ENCODE measurements at places on chromosomes 5 and 9.
A peak's percentile ranks its signal among the peaks of the same experiment; 100 is the strongest.

- DNase-seq, result no peak
Measured at GRCh38 chr9:19101203-19101602, 1.5 kb downstream of the HAUS6 start.

DNA sequence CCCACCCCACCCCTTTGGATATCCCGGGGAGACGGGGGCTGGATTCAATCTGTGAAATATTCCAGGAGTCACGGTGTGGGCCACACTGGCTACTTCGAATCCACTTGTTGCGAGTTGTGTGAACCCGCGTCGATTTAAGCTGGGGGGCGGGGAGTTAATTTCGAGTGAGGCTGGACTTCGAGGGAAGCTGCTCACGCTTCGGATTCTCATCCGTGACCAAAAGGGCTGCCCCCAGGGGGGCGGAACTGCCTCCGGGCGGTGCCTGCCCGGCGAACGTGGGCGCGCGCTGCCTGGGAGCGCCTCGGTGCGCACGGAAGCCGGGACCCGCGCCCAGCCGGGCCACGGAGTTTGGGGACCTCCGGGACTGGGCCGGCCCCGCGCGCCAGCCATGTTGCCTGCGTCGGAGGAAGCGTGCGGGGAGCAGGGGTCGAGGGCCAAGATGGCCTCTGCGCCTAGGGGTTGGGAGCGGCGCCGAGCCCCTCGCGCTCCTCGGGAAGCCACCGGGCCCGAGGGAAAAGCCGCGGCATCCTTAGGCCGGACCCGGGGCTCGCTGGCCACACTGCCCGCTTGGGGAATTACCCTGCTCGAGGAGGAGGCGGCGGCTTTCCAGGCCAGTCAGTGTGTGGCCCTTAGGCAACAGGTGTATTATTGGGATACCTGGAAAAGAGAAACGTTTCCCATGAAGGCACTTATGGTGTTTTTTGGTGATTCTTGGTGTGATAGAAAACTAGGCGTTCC, 975 bp downstream of the OCLN start:
- no peak for DNase-seq

DNA sequence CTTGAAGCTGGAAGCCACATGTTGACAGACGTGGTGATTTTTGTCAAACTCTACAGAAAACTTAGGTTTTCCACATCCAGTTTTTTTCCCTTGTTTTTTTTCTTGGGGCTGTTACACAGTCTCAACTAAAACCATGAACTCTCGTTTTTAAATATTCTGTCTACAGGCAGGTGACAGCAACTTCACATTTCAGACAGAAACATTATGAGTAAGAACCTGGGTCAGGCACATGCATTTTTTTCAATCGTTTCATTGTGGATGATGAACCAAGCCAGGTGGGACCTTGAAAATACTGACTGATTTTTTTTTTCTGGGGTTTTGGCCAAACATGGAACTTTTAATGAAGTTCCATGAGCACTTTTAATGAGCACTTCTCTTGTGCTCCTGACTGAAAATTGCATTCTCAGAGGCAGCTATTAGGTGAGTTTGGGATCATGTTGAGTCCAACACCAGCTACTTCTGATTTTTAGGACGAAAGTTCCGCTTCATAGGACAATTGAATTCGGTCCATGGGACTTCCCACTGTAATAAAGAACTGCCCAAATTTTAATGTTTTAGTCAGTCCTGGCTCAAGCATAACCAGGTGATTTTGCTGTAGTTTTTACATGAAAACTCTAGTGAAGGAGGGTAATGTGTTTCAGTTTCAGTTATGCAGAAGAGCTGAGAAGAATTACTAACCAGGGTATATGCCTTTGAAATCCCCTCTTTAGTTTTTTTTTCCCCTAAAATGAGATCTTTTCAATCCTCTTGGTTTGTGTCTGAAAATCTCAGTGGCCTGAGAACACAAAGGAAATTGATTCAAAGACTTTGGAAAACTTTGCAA, 93.2 kb upstream of the ADAMTS16 start:
- no peak for DNase-seq

- no peak for DNase-seq
Measured at GRCh38 chr5:124467745-124468144, 278.7 kb downstream of the ZNF608 start.

GRCh38 chr9:94148419-94148818, 64.2 kb downstream of the PTPDC1 start:
- no peak for DNase-seq

- DNase-seq, result no peak
Measured at GRCh38 chr5:175045820-175046219, 321.4 kb downstream of the MSX2 start.

DNA sequence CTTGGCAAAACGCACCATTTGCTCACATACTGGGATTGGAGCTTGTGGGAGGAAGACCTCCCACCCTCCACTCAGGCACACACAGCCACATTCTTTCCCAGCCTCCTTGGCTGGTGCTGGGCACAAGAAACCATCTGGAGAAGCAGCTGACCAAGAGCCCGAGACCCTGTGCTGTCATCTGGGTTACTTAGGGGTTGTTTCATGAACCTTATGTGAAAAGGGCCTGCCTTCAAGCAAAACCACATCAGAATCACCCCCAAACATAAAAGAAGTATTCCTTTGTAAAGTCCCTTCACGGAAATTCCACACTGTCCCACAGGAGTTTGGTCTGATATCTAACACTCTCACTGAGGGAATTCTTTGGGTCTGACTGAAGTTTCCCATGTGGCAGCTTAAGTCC, 172.1 kb downstream of the NR3C1 start:
- no peak for DNase-seq

GRCh38 chr5:71782771-71783770, 64.0 kb downstream of the CARTPT start:
- no peak for DNase-seq

DNA sequence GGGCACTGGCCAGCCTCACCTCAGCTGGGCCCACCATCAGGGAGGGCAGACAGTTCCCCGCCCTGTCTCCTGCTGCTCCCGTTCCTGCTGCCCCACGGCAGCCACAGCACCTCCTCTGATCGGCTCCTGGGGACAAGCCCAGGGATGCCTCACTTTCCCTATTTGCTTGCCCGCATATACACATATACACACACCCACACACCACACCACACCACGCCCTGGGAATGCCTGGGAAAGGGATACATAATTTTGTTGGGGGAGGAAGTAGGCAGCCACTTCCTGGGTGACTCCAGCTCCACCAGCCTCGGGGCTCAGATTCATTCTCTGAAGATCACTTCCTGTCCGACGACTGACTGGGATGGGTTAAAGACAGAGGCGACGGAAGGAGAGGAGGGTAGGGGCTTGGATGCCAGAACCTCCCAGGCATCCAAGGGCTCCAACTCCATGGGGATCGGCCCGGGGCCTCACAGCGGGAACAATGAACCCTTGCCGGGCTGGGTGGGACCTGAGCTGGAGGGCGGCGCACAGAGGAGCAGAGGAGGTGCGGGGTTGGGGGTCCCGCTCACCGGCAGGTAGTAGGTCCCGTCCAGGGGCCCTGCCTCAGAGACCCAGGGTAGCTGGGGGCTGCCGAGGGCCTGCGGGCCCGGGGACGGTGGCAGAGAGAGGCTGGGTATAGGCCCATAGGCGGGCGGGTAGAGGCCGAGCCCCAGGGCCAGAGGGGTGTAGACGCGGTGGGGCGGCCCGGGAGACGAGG, 2.0 kb upstream of the MZB1 start:
- no peak for DNase-seq

DNA sequence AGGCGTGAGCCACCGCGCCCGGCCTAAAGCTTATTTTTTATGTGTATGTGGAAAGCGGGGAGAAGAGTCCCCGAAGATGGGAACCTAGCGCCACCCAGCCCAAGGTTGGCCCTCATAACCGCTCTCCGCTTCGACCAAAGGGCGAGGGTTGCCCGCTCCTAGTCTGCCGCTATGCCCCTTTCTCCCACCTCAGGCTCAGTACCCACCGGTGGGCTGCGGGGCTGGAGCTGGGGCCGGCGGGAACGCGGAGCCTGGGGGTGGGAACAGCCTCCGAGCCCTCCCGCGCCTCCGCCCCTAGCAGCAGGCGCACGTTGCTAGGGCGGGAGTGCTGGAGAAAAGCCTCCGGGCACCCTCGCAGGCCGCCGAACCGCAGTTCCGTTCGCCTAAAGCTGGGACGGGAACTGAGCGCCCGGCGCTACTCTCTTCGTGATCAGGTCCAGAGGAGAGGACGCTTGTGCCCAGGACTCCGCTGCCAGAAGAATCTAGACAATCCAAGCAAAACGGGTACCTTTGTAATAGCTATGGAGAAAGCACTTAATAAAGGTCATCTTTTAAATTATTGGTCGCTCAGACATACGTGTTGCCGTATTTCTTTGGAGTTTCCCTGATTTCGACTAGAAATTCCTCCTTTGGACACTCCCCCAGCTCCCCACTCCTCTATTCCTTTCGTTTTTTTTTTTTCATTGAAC, at the start of gene WDR31:
TSS of gene WDR31 (minus strand) at position 265 of the 689 bp plus-strand sequence. CDS start 8,253 bp downstream, outside the sequence.
- peak; percentile 68 for DNase-seq

DNA sequence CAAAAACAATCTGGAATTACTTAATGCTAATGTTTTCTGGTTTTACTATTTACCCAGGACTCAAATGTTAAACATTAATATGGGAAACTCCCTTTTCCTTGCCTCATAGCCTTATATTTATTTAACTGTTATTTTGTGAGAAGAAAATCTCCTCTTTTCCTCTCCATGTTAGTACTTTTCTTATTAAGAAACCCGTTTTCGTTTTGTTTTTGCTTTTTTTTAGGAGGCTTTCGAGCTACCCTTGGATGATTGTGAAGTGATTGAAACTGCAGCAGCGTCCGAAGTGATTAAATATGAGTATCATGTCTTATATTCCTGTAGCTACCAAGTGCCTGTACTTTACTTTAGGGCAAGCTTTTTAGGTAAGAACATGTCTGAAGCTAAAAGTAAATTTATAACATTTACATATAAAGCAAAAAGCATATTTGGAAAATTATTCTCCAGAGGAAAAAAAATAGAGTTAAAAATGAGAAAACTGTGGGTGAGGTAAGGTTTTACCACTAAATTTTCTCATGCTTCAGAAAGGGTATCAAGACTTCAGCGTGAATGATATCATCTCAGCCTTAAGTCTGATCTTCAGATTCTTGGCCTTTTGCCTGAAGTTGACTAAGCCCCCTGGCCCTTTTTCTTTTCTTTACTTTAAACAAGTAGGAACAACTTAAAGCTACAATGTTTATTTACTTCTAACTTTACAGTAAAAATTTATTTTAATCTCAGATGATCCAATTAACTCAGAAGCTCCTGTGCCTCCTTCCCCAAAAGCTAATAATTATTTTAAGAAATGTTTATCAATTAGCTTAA, 113.8 kb downstream of the RPS23 start:
- no peak for DNase-seq

DNA sequence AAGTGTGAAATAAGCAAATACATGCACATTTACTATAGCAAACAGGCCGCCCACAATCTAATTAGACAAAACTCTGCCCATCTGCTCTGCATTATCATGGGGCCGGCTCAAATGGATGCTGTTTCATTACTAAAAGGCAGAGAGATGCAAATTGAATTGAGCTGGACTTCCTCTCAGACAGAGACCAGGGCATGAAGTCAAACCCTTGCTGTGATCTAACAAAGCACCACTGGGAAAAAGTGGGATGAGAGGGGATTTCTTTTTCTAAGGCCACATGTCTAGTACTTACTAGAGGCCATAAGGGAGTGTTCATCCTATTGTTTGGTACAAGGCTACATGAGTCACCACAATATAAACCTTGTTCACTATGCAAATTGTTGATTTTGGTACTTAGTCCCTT, 614.7 kb downstream of the ISL1 start:
- DNase-seq, result no peak

GRCh38 chr5:618450-618849, 6.3 kb downstream of the CEP72 start:
- DNase-seq, result no peak

GRCh38 chr9:126081746-126082145, 244.9 kb upstream of the MVB12B start:
- no peak for DNase-seq

DNA sequence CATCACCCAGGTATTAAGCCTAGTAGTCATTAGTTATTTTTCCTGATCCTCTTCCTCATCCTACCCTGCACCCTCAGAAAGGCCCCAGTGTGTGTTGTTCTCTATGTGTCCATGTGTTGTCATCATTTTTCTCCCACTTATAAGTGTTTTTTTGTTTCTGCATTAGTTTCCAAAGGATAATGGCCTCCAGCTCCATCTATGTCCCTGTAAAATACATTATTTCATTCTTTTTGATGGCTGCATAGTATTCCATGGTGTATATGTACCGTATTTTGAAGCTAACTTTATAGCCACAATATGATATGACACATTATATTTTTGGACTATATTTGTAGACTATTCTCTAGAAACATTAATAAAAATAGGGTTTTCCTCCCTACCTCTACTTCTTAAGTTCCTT, 324.4 kb upstream of the EDIL3 start:
- DNase-seq, result no peak

GRCh38 chr5:31469886-31470285, 62.0 kb downstream of the DROSHA start:
- no peak for DNase-seq

DNA sequence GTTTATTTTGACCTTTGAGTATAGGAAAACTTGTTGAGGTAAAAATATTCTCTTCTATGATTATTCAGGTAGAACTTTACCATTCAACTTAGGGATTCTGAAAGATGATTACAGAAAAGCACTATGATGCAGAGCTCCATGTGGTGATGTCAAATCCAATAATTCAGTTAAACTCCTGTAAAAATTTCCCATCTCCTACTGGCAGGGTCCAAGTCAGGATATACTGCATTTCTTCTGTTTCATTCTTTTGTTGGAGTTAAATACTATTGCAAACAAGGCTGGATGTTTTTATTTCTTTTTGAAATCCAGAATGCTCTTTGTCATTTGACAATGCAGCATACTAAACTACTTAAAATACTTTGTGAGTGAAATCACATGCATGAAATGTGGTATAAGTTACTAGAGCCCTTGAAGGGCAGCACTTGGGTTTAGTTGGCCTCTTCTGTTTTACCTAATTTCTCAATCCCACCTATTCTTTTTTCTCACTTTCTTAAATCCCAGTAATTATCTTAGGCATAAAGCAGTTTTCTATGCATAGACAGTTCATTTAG, 204.5 kb downstream of the FBXL7 start:
- DNase-seq, result no peak

- DNase-seq, result no peak
Measured at GRCh38 chr5:17670353-17670752, 36.1 kb downstream of the TAF11L14 start.

DNA sequence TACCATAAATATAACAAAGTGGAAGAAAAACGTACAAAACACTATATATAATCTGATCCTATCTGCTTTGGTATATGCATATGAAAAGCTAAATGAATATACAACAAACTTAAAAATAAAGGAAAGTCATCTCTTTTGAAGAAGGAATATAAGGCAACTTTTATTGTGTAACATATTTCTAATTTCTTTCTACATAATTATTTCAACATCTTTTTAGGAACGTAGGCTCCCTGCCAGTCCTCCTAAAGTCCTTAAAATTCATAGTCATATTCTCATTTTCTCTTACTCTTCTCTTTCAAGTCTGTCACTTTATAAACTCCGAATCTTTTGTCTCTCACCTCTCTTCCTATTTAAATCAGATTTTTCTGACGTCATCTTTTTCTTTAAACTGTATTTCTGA, 9.6 kb downstream of the DEPDC1B start:
- no peak for DNase-seq

- no peak for DNase-seq
Measured at GRCh38 chr9:96025995-96026602, 150.6 kb downstream of the ERCC6L2 start.

Measured in activated T-helper 1 cell treated with Interleukin-2 at 50 U/mL for 16 hours (primary cell).